Astrocyte of the cerebellum (primary cell): ENCODE measurements at places on chromosomes 3 and 15.

GRCh38 chr3:30042916-30043555 lies 563.4 kb upstream of the TGFBR2 start:
- no peak for DNase-seq

DNA sequence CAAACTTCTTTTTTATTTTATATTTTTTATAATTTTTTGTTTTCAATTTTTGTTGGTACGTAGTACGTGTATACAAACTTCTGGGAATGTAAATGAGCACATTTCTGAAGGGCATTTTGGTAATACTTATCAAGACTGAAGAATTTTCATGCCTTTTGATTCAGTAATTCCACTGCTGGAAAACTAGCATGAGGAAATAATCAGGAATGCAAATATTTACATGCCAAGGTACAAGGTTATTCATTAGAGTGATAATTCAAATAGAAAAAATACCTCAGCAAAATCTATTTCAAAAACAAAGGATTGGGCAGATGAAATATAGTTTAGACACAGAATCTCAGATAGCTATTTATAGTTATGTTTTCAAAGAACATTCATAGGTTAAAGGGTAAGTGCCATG lies 128.7 kb downstream of the DMXL2 start:
- DNase-seq, result no peak

DNA sequence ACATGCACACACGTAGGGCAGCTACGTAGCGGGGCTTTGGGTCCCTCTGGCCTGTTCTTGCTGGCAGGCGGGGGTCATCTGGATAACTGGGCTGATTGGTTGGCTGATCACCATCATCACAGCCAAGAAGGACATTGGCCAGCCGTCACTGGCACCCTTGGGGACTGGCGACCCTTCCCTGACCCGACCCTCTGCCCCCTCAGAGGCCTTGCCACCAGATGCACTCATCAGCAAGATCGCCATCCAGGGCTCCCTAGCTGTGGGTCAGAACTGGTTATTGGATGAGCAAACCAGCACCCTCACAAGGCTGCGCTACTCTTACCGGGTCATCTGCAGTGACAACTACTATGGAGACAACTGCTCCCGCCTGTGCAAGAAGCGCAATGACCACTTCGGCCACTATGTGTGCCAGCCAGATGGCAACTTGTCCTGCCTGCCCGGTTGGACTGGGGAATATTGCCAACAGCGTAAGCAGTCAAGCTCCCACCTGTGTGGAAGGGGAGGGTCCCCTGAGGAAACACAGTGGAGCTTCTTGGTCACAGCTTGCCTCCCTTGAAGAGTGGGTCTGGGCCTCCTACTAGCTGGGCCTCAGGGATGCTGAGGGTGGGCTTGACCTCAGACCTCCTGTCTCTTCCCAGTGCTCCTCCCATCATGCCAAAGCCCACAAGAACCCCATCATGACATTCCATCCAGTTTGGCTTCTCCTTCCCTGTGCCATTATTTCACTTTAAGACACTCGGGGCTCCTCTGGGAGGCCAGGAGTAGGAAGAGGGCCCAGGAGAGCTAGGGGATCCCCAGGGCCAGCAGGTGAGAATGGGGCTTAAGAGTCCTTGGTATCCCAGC lies 2.4 kb downstream of the DLL4 start:
- no peak for DNase-seq

- no peak for DNase-seq
Observed at GRCh38 chr15:66292571-66293418, 573 bp upstream of the DIS3L start.
